ENCODE measurements at places on chromosomes 16 and 17.

GRCh38 chr17:67686241-67686640 is 31.5 kb upstream of the NOL11 start:
- no peak for DNase-seq

GRCh38 chr16:23967775-23968174 is 132.0 kb downstream of the PRKCB start:
- DNase-seq: no peak

DNA sequence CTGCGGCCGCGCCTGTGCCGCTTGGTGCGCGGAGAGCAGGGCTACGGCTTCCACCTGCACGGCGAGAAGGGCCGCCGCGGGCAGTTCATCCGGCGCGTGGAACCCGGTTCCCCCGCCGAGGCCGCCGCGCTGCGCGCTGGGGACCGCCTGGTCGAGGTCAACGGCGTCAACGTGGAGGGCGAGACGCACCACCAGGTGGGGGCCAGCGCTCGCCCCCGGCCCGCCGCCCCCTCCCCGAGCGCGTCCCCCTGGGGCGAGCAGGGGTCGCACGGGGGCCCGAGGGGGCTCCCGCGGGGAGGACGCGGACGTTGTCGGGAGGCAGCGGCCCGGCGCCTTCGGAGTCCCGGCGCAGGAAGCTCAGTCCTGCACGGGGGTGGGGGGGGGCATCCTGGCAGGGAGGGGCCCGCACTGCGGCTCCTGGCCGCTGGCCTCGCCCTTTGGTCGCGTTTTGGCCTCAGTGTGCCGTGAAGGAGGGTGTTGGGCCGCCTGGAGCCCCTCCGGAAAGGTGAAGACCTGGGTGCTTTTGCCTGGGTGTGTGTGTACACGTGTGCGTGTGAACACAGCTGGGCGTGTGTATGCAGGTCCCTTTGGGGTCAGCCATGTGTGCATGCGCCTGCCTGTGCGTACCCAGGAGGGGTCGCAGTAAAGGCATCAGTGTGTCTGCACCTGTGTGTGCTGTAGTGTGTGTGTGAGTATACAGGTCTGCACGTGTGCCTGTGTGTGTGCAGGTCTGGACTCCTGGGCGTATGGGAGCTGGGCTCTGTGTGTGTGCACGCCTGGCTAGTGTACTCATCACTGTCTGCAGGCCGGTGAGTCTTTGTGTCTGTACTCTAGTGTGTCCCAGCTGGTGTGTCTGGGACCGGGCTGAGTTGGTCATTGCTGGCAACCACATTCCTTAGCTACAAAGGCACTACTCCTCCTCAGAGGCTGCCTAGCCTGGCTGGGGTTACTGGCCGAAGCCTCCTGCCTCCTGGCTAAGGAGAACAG is 615 bp downstream of the NHERF2 start:
- no peak for DNase-seq

DNA sequence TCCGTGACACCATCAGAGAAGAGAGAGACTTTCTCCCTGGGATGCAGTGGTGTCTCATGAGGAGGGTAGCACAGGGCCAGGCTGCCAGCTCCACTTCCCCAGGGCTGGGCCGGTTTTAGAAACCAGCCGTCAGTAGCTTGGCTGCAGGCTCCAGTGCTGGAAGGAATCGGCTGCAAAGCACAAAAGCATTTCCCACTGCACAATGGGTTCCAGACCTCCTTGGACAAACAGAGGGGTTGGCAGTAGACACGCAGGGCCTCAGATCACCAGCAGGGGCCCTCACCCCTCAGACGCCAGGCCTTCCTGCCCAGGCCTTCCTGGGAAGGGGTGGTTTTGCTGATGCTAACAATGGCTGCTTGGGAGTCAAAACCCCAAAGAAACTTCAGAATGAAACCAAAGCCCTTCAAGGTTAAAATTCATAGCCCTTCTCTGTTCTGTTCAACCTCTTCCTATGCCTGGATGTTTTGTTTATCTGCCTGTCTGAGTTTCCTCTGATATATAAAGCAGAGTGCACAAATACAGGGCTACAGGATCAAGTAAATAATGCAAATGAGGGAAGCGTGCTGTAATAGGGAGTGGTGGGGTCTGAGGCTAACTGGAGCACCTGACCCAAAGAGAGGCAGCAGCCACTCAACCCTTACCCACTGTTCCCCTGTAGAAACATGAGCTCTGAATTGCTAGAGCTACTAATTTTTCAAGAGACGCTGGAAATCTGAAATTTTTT is 26.2 kb downstream of the TEKT5 start:
- DNase-seq: no peak

GRCh38 chr16:53094013-53094630 is 39.3 kb downstream of the CHD9 start:
- peak; percentile 82 for DNase-seq

- DNase-seq: no peak
Measured at GRCh38 chr17:65398040-65398787, 163.2 kb downstream of the AXIN2 start.

DNA sequence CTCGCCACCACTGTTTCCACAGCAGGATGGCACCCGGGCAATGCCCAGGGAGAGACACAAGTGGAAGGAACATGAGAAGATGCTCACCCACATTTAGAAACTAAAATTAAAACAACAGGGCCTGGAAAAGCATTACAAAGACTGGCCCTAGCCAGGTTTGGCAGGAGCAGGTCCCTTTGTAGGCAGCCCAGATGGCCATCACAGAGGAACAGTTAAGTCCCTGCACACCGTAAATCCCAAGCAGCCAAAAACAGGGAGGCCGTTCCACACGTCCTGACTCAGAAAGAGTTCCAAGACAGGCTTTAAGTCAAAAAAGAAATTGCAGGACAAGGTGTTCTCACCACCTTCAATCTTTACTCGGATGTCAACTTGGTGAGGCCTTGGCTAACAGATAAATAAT is 127.1 kb downstream of the DYNLRB2 start:
- no peak for DNase-seq

GRCh38 chr17:42488032-42488431 is 29.4 kb downstream of the ATP6V0A1 start:
- DNase-seq: no peak

DNA sequence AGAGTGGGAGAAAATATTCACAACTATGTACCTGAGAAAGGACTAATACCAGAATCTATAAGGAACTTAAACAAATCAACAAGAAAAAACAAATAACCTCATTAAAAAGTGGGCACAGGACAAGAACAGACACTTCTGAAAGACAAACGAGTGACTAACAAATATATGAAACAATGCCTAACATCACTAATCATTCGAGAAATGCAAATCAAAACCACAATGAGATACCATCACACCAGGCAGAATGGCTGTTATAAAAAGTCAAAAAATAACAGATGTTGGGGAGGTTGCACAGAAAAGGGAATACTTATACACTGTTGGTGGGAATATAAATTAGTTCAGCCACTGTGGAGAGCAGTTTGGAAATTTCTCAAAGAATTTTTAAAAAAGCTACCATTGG is 83.5 kb upstream of the WSCD1 start:
- no peak for DNase-seq

- DNase-seq: no peak
Measured at GRCh38 chr17:50060951-50061712, 5.2 kb downstream of the ITGA3 start.

GRCh38 chr17:61574542-61575351 is 16.3 kb downstream of the NACA2 start:
- peak; percentile 70 for DNase-seq

DNA sequence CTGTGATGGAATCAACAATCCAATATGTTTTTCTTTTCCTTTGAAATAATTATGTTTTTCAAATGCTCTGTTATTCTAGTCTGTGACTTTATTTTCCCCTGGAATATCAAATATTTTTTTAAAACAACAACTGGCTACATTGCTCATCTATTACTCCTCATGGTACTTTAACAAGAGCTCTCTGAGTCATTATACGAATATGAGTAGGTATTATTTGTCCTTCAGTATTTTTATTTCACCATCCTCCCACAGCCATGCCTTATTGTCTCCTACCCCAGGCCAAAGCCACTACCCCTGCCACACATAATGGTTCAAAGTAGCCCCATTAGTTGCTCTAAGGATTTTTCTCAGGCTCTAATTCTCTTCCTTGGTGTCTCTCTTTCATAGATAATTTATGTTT is 1572.3 kb downstream of the CDH8 start:
- DNase-seq: no peak

DNA sequence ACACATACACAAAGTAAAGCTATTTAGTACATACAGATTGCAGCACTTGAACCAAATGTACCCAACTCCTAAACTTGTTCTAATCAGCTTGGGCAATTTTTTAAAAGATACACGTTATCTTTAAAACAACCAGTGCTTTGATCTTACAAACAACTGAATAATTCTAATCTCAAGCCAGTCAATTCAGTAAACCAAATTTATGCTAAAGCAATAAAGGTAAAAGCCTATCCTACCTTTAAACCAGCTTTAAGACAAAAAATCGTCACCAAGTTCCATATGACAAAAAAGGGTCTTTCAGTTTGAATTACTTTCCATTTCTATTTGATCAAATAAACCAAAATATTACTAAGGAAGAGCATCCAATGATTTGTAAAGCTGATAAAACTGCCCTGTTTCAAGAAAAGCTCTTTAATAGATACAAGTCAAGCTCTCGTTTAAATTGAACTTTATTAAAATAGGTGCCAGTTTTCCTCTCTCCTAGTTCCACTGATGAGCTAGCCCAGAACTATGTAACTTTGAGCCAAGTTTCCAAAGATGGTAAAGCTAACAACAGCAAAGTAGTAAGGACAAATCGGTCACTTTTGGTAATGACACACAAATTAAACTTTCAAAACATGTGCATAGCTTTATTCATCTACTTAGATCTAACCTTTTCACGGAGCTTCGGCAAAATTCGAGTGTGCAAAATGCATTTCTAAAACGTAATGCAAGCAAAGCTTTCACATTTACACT is 10.2 kb downstream of the CRYBA1 start:
- DNase-seq: no peak

DNA sequence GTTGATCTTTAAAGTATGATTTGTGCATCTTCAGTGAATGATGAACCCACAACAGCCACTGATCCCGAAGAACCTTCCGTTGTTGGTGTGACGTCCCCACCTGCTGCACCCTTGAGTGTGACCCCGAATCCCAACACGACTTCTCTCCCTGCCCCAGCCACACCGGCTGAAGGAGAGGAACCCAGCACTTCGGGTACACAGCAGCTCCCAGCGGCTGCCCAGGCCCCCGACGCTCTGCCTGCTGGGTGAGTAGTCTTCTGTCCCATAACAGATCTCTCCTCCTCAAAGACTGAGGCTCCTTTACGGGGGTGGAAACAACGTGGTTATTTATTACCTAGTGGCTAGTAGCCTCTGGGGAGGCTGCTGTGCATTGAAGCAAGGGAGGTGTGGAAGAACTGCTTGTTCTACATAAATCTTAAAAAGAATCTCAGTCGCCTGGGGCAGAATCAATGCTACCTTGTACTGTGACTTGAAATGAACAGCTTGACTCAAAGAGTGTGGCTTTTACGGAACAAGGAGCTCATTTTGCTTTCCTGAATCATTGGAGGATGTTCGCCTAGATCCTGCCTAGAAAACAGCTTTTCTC is 63.0 kb upstream of the CLEC18A start:
- DNase-seq: no peak

- DNase-seq: no peak
Measured at GRCh38 chr17:79048826-79049755, 25.1 kb downstream of the C1QTNF1 start.

GRCh38 chr17:63696381-63696961 is 3.5 kb downstream of the LIMD2 start:
- no peak for DNase-seq

DNA sequence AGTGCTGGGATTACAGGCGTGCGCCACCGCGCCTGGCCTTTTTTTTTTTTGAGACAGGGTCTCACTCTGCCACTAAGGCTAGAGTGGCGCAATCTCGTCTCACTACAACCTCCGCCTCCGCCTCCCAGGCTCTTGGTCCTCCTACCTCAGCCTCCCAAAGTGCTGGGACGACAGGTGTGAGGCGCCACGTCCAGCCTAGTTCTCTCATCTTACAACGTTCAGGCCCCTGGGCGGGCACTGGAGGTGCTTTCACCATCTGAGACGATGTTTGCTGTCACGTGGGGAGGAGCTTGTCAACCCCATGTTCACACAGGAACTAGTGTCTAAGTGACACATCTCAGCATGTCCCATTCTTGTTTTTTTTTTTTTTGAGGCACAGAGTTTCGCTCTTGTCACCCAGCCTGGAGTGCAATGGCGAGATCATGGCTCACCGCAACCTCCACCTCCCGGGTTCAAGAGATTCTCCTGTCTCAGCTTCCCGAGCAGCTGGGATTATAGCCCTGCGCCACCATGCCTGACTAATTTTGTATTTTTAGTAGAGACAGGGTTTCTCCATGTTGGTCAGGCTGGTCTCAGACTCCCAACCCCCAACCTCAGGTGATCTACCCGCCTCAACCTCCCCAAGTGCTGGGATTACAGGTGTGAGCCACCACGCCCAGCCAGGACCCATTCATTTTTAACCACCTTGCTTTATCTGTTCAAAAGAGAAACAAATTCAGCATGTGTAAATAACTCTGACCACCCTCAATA is 5.2 kb upstream of the FANCA start:
- no peak for DNase-seq

Measured in NCI-H2081 (cell line).